Smooth muscle cell of bladder (primary cell): ENCODE measurements at places on chromosomes 7 and 10. TPM values are rescaled to one million over a fixed set of nuclear protein-coding genes. Genes with fewer than 3 reads are reported as not detected.

The PLAU gene
- total RNA-seq: 36.7 and 143 TPM in 2 replicates

The NKX2-3 gene
- total RNA-seq: not detected in 2 replicates

The DOCK4 gene
- total RNA-seq: 5.4 and 6.8 TPM in 2 replicates

The TLX1 gene
- total RNA-seq: not detected in 2 replicates

The CYP3A7 gene
- total RNA-seq: 0.14 and 0.46 TPM in 2 replicates
